ENCODE measurements at places on chromosomes 2 and 18. TPM values are rescaled to one million over a fixed set of nuclear protein-coding genes. Genes with fewer than 3 reads are reported as not detected.

- DNase-seq: peak; percentile 16
Observed at GRCh38 chr2:201709049-201709448, 10.6 kb upstream of the MPP4 start.

GRCh38 chr2:23772684-23773083 lies 154.2 kb downstream of the ATAD2B start:
- no peak for DNase-seq

DNA sequence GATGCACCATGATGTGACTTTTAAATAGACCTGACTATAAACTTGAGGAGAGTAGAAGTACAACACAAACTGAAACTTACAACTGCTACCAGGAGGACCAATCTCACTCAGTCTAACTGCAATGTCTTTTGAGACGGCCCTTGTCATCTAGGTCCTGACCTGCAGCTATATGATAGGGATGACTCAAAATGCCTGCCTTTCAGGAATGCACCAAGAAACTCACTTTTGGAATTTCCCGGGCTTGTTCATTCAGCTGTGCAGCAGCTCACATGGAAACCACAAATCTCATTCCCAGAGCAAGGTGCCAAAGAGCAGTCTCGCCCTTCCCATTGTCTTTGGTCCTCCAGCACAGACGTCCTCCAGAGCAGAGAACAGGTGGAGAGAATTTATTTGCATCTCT lies 113.7 kb downstream of the SPOPL start:
- DNase-seq: peak; percentile 14

DNA sequence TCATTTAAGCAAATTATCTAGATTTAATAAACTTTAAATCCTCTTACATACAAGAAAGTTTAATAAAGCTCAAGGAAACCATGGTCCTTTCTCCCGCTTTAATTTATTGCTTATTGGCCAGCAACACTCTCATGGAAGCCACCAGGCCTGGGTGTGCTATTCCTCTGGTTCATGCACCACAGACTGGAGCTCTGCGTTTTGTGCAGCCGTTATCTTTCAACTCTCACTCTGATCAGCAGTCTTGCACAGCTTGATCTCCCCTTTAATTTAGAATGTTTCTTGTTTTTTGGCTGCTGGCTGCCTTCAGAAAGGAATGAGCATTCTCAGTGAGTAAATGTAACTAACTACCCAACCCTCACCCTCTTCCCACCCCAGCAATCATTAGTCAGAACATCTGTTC lies 318.7 kb downstream of the MEIS1 start:
- no peak for DNase-seq

GRCh38 chr2:19846567-19846966 lies 55.2 kb downstream of the TTC32 start:
- DNase-seq: no peak

DNA sequence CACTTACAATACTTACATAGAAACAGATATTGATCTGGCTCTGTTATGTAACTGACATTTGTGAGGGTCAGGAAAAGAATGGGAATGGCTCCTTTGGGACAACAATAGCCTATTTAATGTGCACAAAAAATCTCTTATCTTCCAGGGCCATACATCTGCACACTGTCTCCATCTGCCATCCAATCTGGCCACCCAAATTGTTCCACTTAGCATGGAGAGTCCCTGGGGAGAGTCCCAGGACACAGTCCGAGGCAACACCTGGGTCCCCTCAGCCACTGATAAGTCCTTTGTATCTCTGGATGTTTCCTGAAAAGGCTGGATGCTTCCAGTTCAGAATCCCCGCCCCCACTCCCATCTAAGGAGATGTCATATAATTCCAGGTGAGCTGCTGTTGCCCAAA lies 274.2 kb upstream of the NCKAP5 start:
- no peak for DNase-seq

DNA sequence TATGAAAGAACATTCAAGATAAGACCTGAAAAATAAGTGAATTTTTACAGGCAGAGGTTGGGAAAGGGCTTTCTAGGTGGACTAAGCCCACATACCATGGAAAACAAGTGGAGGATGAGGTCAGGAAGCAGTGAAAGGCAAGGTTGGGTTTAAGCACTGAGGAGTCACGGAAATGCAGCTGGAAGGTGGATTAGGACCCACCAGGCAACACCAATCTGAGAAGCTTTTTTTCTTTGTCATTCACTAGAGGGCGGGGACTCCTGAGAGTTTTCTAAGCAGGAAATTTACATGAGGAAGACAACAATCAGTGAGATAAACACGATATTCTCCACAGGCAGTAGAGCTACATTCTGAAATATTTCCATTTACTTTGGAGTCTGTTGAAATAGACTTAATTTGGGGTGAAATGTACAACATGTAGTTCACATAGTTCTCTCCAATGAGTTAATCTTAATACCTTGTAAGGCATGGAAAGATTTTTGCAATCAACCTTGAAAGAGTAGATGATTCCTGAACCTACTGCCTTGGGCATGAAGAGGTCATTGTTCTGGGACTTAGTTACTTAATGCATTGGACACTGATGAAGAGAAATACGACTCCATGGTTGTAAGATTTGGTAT lies 40.7 kb downstream of the VIT start:
- DNase-seq: no peak

The NEU2 gene
- not detected for total RNA-seq

The STPG4 gene
- not detected for total RNA-seq

DNA sequence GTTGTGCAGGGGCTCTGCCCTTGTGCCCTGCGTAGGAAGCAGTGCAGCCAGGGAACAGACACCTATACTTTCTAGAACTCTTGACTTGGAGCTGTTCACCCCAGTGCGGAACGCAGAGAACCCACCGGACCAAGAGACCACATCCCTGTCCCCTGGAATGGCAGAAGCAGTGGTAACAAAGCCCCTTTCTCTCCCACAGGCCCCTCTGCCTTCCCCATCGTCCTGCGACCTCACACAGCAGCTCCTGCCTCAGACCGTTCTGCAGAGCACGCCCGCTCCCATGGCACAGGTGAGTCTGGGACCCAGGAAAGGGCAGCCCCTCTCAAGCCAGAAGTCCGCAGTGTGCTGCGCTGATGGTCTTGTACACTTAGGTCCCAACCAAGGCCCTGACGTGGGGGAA lies 24.6 kb upstream of the RPL31 start:
- DNase-seq: no peak

GRCh38 chr18:11147371-11147951 lies 1.9 kb downstream of the PIEZO2 start:
- DNase-seq: no peak

The NOSTRIN gene
- total RNA-seq: not detected

The LDLRAD4 gene
- total RNA-seq: not detected

The PRKCE gene
- 5.9 TPM for total RNA-seq

GRCh38 chr2:7063789-7064188 lies 146.6 kb downstream of the RNF144A start:
- DNase-seq: no peak

DNA sequence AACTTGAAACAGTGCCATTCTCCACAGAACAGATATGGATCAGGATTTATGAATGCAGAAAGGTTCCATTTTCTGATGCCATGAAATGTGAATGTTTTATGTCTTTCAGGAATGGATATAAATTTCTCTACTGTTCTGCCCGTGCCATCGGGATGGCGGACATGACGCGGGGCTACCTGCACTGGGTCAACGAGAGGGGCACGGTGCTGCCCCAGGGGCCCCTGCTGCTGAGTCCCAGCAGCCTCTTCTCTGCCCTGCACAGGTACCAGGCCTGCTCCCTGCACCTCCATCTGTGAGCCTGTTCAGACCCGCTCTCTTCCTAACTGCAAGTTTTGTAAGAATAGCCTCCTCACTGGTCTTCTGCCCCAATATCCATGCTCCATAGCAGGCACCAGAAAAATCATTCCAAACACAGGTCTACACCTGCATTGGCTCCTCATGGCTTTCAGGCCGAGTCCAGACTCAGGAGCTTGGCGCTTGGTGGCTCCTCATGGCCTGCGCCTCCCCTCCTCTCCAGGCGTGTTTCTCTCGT lies 68.6 kb downstream of the LPIN1 start:
- no peak for DNase-seq

The SPDYA gene
- not detected for total RNA-seq

The DCC gene
- total RNA-seq: not detected

The HOXD10 gene
- total RNA-seq: 17.2 TPM

DNA sequence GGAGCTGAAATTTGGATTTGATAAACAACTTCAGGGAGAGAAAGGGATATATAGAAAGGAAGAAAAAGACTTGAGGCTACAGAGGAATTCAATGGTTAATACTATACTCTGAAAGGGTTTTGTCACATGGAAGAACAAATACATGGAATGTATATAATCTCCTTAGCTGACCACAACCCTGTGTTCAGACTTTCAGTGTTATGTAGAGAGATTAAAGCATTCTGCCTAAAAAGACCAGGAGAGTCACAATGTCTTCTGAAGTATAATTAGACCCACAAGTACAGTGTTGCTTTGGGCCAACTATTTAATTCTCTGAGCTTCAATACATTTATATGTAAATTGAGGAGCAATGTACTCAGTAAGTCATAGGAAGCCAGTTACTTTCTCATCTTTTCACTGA lies 123.8 kb upstream of the FSHR start:
- DNase-seq: no peak

The KCNG2 gene
- total RNA-seq: not detected

GRCh38 chr18:46343456-46343855 lies 239.3 kb downstream of the HAUS1 start:
- DNase-seq: no peak

DNA sequence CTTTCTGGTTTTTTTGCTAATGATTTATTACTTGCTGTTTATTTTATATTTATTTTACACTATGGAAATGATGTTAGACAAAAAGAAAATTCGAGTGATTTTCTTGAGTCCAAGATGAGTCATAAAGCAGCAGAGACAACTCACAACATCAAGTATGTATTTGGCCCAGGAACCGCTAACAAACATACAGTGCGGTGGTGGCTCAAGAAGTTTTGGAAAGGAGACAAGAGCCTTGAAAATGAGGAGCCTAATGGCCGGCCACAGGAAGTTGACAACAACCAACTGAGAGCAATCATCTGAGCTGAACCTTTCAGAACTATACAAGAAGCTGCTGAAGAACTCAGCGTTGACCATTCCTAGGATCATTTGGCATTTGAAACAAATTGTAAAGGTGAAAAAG lies 594.1 kb downstream of the SATB2 start:
- peak; percentile 12 for DNase-seq

- peak; percentile 34 for DNase-seq
Observed at GRCh38 chr2:217746808-217747207, 256.0 kb downstream of the TNS1 start.

- no peak for DNase-seq
Observed at GRCh38 chr2:217680381-217680780, 322.4 kb downstream of the TNS1 start.

- no peak for DNase-seq
Observed at GRCh38 chr2:64439194-64439593, 14.8 kb upstream of the LGALSL start.

DNA sequence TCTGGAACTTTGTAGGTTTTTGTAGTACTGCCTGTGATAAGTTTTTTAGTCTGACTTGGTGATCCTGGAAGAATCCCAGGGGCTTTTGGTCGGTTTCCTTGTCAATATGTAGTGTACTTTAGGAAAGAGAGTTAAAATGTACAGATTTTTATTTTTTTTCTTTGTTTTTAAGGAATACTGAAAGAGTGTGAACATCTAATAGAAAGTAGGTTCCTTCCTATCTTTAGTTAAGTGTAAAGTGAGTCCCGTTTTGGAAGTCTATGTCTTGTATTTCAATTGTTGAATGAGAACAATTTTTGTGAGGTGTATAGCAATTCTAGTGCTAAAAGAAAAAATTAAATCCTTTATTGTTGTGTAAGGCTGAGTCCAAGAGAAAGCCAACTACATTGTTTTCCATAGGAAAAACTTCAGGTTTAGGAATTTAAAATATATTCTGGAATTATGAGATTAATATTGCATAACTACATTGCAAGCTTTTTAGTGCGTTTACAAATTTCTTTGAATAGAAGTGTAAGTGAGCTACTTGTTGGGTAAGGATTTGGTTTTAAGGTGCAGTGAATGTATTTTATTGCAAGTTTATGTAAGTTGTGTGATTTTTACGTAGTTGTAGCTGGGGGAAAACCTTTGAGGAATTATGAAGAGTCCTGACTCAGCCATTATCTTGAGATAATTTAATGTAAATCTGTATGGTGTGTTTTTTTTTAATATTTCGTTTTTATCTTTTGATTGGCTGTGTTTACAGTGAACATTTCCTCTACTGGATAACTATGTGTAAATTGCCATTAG lies 1.7 kb downstream of the VAPA start:
- peak; percentile 36 for DNase-seq

DNA sequence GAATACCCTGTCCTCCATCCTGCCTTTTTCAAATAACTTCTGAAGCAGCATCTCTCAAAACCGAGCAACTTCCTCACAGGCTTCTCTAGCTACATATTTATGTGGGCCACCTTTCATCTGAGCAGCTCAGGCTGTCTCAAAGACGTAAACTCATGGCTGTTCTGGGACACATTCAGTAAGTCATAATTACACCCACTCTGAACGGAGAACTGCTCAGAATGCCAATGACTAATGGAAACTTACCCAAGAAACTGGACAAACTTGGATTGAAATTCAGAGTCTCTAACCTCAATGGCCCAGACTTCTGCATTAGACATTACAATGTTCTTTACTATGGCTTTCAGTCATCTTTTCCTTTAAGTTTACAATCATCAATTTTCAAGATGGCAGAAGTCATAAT lies 145.2 kb downstream of the RAD51AP2 start:
- DNase-seq: peak; percentile 82

The CCDC74B gene
- 3.8 TPM for total RNA-seq

- peak; percentile 47 for DNase-seq
Observed at GRCh38 chr18:55018602-55019001, 59.3 kb upstream of the CCDC68 start.

- peak; percentile 9 for DNase-seq
Observed at GRCh38 chr2:120133572-120134244, 89.5 kb downstream of the TMEM185B start.

- no peak for DNase-seq
Observed at GRCh38 chr2:74281141-74281975, 61.9 kb downstream of the SLC4A5 start.

The GPR45 gene
- total RNA-seq: not detected

DNA sequence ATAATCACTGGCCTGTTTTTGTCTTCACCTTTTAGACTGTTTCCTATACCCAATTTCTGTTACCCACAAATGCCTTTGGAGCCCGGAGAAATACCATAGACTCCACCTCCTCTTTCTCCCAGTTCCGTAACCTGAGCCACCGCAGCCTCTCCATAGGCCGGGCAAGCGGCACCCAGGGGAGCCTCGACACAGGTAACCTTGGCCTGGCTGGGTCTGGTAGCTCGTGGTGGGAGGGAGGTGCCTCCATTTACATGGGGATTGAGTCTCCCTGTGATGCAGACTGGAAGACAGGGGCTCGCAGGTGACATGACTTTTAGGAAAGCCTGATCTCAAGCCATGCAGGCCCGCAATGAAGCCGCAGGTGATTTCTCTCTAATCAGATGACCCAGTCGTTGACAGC lies 100.6 kb downstream of the CABLES1 start:
- no peak for DNase-seq

GRCh38 chr18:303607-304006 lies 35.8 kb upstream of the THOC1 start:
- no peak for DNase-seq

The C1QL2 gene
- not detected for total RNA-seq

The LCT gene
- 0.25 TPM for total RNA-seq

All from GM23248 (cell line).